ENCODE measurements at places on chromosomes 2 and 18. TPM values are rescaled to one million over a fixed set of nuclear protein-coding genes. Genes with fewer than 3 reads are reported as not detected.

The ZNF892 gene
- total RNA-seq = 4.7 TPM

The UGT1A7 gene
- total RNA-seq = not detected

The KIF1A gene
- total RNA-seq = 3.2 TPM

DNA sequence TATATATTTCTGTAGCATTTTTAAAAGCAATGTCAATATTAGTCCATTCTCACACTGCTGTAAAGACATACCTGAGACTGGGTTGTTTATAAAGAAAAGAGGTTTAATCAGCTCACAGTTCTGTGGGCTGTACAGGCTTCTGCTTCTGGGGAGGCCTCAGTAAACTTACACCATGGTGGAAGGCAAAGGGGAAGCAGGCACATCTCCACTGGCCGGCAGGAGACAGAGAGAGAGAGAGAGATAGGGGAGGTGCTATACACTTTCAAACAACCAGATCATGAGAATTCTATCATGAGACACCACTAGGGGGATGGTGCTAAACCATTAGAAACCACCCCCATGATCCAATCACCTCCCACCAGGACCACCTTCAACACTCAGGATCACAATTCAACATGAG lies 43.1 kb downstream of the CHMP3 start:
- H3K27ac ChIP-seq = no peak overlapping the region
- H3K36me3 ChIP-seq = no peaks in the 10 kb centered on the region
- no peak for DNase-seq
- no peaks in the 10 kb centered on the region for H3K27me3 ChIP-seq

- no peaks in the 10 kb centered on the region for H3K27me3 ChIP-seq
- no peak overlapping the region for H3K27ac ChIP-seq
- no peaks in the 10 kb centered on the region for H3K4me1 ChIP-seq
- DNase-seq = no peak
- H3K36me3 ChIP-seq = no peaks in the 10 kb centered on the region
- H3K4me3 ChIP-seq = no peak overlapping the region
Measured at GRCh38 chr18:30450927-30451326, 591.6 kb downstream of the DSC3 start.

GRCh38 chr18:3675994-3676393 lies 226.0 kb downstream of the TGIF1 start:
- no peak for DNase-seq
- H3K36me3 ChIP-seq = no peaks in the 10 kb centered on the region
- no peak overlapping the region for H3K27ac ChIP-seq
- H3K27me3 ChIP-seq = no peaks in the 10 kb centered on the region

DNA sequence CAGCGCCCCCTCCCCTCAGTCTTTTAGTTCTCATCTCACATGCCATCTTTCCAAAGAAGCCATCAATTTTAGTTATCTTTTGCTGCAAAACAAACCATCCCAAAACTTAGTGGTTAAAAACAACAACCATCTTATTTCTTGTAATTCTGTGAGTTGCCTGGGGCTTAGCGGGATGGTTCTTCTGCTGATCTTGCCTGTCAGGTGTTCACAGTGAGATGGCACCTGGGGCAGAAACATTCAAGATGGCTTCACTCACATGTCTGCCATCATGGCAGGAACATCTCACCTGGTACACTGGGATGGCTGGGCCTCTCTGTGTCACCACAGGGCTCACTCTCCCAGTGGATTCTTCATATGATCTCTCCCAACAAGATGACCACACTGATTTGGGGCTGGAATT lies 144.5 kb upstream of the MSH6 start:
- no peak for DNase-seq
- H3K36me3 ChIP-seq = no peaks in the 10 kb centered on the region
- H3K27ac ChIP-seq = no peak overlapping the region
- no peak overlapping the region for H3K4me3 ChIP-seq
- H3K4me1 ChIP-seq = peaks cover 6% of the 10 kb centered on the region
- H3K27me3 ChIP-seq = no peaks in the 10 kb centered on the region

DNA sequence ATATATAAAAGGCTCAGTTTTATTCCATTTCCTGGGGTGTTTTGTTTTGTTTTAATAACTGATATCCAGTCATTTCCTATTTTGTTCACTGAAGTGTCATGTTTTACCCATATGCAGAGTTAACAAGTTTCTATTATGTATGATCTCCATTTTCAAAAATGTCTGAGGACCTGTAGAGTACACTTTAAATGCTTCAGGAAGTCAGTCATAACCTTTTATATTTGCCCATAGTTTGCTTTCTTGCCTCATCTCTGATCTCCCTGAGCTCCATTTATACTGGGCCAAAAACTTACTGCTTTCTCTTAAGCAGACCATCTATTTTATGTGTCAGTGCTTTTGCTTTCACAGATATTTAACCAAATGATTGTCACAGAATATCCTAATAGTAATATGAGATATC lies 278.7 kb downstream of the MBD5 start:
- no peak for DNase-seq
- H3K36me3 ChIP-seq = no peaks in the 10 kb centered on the region
- H3K27me3 ChIP-seq = no peaks in the 10 kb centered on the region
- no peaks in the 10 kb centered on the region for H3K4me1 ChIP-seq
- no peak overlapping the region for H3K4me3 ChIP-seq
- H3K27ac ChIP-seq = no peak overlapping the region

The MAP3K19 gene
- 1.3 TPM for total RNA-seq

GRCh38 chr2:65204461-65205210 lies 23.0 kb upstream of the ACTR2 start:
- H3K27ac ChIP-seq = no peak overlapping the region
- H3K27me3 ChIP-seq = no peaks in the 10 kb centered on the region
- H3K36me3 ChIP-seq = no peaks in the 10 kb centered on the region
- no peak for DNase-seq

The ARHGAP15 gene
- 2.7 TPM for total RNA-seq

The SF3B1 gene
- total RNA-seq = 190 TPM

The EVX2 gene
- not detected for total RNA-seq

DNA sequence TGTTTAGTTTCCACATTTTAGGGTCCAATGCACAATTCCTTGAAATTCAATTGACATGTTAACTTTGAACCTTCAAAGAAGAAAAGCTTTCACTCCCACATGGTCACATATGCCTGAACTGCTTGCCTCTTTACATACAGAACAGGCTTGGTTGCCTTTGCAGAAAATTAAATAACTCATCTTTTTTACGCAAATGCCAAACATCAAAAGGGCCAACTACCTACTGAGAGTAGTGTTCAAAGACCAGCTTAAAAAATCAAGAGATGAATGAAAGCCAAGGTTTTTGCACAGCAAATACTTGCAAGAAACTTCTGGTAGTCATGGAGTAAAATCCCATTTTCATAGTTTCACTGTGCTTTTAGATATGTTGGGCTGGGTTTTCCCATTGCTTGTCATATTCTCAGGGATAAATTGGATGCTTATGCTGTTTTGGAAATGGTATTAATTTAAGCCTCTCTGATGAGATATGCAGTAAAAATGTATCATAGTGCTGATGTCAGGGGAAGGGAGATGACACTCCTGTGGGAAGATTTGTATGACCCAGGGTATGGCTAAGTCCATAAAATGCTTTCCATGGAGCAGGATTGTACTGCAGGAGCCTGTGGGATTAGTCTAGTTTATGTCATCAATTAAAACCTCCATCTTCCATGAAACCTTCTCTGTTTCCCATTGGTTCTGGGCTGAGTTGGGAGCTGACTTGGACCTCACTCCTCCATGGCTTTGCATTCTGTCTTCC lies 60.6 kb upstream of the DARS1 start:
- H3K4me3 ChIP-seq = no peak overlapping the region
- H3K27ac ChIP-seq = no peak overlapping the region
- H3K27me3 ChIP-seq = no peaks in the 10 kb centered on the region
- H3K4me1 ChIP-seq = no peaks in the 10 kb centered on the region

DNA sequence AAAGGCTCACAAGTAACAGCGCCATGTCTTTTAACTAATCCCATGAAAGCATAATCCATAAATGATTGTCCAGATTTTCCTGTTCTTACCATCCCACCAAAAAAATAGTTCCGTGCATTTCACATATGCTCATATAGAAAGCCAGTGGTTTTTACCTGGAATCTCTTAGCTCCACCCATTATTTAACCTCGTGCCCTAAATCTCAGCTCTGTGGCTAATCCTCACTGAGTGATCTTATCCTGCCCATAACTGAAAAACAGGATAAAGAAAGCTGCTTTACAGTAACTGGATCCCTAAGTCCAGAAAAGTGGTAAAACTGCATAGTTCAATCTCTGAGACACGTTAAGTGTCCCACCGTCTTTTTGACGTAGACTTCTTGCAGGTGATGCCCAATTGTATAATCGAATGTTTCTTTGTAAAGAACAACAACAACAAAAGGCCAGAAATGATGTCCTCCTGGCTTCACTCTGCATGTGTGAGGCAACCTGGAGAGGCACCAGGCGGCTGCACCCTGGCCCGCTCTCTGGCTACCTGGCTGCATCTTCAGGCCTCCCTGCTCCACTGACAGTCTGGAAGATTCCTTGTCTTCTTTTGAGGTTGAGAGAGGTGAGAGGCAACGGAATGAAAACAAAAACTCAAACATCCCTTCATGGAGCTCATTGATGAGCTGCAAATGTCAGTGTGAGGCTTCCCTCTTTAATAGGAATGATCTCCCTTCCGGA lies 38.6 kb downstream of the FEZ2 start:
- no peaks in the 10 kb centered on the region for H3K27me3 ChIP-seq
- peaks cover 6% of the 10 kb centered on the region for H3K4me1 ChIP-seq
- H3K36me3 ChIP-seq = no peaks in the 10 kb centered on the region
- no peak overlapping the region for H3K27ac ChIP-seq

DNA sequence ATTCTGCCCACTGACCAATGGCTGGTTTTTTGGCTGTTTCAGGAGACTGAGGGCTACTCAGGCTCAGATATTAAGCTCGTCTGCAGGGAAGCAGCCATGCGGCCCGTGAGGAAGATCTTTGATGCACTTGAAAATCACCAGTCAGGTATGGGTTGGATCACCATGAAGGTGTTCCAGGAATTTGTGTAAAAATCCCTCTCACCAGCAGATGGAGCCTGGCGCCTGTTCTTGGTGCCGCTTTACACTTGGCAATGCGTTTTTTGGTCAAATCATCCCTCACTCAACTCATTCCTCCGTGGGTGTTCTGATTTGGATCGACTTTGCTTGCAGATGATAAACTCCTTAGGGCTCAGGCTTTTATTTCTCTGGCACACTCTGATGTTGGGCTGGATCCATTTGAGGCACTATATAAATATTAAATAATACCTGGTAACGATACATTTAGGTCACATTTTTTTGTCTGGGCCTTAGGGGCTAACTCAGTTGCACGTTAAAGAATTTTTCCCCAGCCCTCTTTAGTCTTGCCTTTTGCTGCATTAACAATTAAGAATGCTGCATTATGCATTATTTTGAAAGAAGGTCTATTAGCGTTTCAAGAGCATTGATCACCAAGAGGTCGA lies 50.0 kb downstream of the HDHD2 start:
- H3K27ac ChIP-seq = no peak overlapping the region
- peaks cover 1% of the 10 kb centered on the region for H3K4me1 ChIP-seq
- no peak overlapping the region for H3K4me3 ChIP-seq
- no peaks in the 10 kb centered on the region for H3K36me3 ChIP-seq
- DNase-seq = peak; percentile 51

DNA sequence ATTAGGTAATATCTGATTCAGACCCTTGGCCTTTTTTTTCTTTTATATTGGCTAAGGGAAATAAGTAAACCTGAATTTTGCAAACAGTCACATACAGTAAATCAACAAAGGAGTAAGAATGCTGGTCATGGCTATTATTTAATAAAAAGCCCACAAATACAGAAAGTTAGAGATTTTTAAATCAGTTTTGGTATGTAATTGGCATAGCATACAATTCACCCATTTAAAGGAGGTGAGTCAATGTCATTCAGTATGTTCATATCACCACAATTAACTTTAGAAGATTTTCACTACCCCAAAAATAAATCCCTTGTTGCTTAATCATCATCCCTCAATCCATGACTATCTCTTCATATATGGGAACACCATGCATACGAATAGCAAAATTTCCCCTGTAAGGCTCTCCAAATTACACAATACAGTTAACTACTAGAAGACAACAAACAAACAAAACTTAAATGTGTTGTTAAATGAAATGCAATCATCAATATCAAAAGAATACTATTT lies 45.9 kb upstream of the NYAP2 start:
- DNase-seq = no peak
- H3K27ac ChIP-seq = no peak overlapping the region
- H3K36me3 ChIP-seq = no peaks in the 10 kb centered on the region
- H3K4me3 ChIP-seq = no peak overlapping the region

The SERPINB10 gene
- not detected for total RNA-seq

The NAT8 gene
- not detected for total RNA-seq

The CAPN14 gene
- total RNA-seq = 0.05 TPM

- H3K36me3 ChIP-seq = no peaks in the 10 kb centered on the region
- no peak overlapping the region for H3K27ac ChIP-seq
- no peaks in the 10 kb centered on the region for H3K4me1 ChIP-seq
- H3K4me3 ChIP-seq = no peak overlapping the region
Measured at GRCh38 chr18:8945514-8945913, 157.0 kb upstream of the NDUFV2 start.

DNA sequence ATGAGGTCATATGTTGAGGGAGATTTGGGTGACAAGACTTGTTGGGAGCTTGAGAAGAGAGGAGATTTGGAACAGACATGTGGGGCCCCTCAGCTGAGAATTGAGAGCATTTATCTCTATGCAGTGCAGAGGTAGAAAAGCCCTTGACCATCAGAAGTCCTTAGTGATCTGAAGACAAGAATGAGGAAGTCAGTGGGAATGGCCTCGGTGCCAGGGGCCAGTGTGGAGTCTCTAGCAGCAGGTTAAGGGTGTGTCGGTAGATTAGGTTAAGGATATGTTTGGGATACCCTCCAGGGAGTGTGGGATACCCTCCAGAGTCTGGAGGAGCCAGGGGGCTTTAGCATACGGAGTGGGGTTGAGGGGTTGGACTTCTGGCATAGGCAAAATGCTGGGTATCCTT lies 41.6 kb downstream of the FBXO48 start:
- no peak for DNase-seq
- peaks cover 8% of the 10 kb centered on the region for H3K4me1 ChIP-seq
- no peak overlapping the region for H3K4me3 ChIP-seq

The DUSP19 gene
- total RNA-seq = 4.7 TPM

GRCh38 chr2:189188115-189188805 lies 8.7 kb upstream of the COL5A2 start:
- no peaks in the 10 kb centered on the region for H3K4me1 ChIP-seq
- no peak overlapping the region for H3K27ac ChIP-seq
- DNase-seq = no peak
- no peaks in the 10 kb centered on the region for H3K27me3 ChIP-seq
- H3K36me3 ChIP-seq = no peaks in the 10 kb centered on the region
- no peak overlapping the region for H3K4me3 ChIP-seq

The DTNA gene
- total RNA-seq = 34.2 TPM

DNA sequence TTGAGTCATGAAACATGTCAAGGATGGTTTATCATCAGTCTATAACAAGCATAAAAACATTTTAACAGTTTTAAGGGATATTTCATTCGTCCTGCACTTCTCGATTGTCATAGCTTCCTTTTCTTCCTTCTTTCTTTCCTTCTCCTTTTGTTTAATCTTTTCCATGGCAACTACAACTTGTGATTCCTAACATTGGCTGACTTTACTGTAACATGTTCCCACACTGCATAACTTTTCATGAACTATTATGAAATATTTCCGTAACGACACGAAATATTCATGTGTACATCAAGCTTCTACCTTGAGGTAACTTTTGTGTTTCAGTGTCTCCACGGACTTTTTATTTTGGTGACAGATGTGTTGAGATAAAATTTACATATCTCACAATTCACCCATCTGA lies 134.4 kb downstream of the ACTR3 start:
- no peaks in the 10 kb centered on the region for H3K27me3 ChIP-seq
- no peak overlapping the region for H3K27ac ChIP-seq
- no peaks in the 10 kb centered on the region for H3K4me1 ChIP-seq

- H3K27ac ChIP-seq = no peak overlapping the region
- no peak overlapping the region for H3K4me3 ChIP-seq
- no peaks in the 10 kb centered on the region for H3K4me1 ChIP-seq
- H3K36me3 ChIP-seq = no peaks in the 10 kb centered on the region
- DNase-seq = no peak
- no peaks in the 10 kb centered on the region for H3K27me3 ChIP-seq
Measured at GRCh38 chr18:4060427-4061281, 394.5 kb downstream of the DLGAP1 start.

All from ovary (tissue), 10 donors.